ENCODE measurements at places on chromosomes 1 and 21. TPM values are rescaled to one million over a fixed set of nuclear protein-coding genes. Genes with fewer than 3 reads are reported as not detected.

- no peak for DNase-seq
Observed at GRCh38 chr1:101314244-101314643, 77.4 kb downstream of the S1PR1 start.

OMA1 gene
- total RNA-seq, result 19.1 TPM

OR10J1 gene
- not detected for total RNA-seq

- no peak for DNase-seq
Observed at GRCh38 chr21:42453224-42453985, 42.6 kb downstream of the RSPH1 start.

SHISA4 gene
- total RNA-seq, result 5.0 TPM

GNL2 gene
- total RNA-seq, result 55.1 TPM

C1orf94 gene
- not detected for total RNA-seq

DNA sequence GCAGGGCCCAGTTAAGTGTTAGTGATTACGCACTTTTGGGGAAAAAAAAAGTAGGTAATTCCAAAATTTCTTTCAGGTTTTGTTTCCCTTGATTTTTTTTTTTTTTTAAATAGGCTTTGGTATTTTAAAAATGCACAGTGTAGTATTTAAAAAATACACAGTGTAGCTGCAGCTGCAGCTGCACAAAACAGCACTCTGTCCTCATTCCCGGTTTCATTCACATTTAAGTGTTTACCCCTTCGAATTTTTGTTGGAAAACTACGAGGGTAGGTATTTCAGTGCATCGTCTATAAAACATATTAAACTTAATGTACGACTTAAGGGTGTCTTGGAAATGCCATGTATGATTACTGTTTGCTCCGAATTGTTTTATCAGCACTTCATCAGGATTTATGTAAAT, 3.4 kb downstream of the NEK7 start:
- DNase-seq, result no peak

DNA sequence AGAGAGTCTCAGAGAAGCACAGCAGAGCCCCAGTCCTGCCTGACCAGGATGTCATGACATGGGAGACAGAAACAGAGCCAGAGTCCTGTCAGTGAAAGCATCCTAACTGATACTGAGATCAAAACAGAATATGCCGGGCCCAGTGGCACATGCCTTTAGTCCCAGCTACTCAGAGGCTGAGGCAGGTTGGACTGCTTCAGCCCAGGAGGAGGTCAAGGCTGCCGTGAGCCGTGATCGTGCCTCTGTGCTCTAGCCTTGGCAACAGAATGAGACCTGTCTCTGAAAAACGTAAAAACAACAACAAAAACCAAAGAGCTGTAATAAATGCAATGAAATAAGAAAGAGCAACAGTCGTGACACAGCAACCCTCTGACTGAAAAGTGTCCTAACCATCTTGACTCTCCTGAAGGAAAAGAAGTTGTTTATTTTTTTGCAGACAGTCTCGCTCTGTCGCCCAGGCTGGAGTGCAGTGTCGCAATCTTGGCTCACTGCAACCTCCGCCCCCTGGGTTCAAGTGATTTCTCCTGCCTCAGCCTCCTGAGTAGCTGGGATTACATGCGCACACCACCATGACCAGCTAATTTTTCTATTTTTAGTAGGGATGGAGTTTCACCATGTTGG, 189.2 kb downstream of the SLC45A1 start:
- DNase-seq, result no peak

DNA sequence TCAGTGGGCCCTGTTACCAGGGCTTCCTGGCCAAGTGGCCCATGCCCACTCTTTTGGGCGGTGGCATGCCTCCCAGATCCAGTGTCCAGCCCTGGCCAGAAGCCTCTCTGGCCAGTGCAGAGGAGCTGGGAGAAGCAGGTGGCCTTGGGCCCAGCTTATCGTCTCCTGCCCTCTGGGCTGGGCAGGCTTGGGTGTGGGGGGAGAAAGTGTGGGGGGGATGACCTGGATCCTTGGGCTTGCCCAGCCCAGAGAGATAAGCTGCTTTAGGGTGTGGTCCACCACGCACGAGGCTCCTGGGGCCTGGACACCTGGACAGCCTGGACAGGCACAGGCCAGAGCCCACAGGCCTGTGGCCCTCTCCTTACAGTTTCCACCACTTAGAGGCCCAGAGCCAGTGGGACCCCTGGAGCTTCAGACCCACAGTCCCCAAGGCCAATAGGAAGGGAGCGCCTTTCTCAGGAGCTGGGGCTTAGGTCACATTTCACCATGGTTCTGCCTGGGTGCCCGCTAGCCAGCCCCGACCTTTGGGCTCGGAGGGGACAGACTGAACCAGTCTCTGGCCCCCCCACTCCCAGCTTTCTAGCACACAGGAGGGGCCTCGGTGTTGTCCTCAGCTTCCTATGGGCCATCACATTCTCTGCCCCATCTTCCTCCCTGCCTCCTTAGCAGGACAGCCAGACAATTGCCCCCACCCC, 1.8 kb downstream of the ESPN start:
- no peak for DNase-seq

SPRR2B gene
- total RNA-seq, result not detected

SPRR1B gene
- total RNA-seq, result 274 TPM

- no peak for DNase-seq
Observed at GRCh38 chr1:112312315-112312714, 83.7 kb upstream of the CTTNBP2NL start.

OSCP1 gene
- 15.3 TPM for total RNA-seq

GRCh38 chr1:65253800-65254319, 55.5 kb upstream of the DNAJC6 start:
- DNase-seq, result no peak

Data from type B pancreatic cell (in vitro differentiated cells).